ENCODE measurements at places on chromosomes 16 and 17.
A peak's percentile ranks its signal among the peaks of the same experiment; 100 is the strongest.

DNA sequence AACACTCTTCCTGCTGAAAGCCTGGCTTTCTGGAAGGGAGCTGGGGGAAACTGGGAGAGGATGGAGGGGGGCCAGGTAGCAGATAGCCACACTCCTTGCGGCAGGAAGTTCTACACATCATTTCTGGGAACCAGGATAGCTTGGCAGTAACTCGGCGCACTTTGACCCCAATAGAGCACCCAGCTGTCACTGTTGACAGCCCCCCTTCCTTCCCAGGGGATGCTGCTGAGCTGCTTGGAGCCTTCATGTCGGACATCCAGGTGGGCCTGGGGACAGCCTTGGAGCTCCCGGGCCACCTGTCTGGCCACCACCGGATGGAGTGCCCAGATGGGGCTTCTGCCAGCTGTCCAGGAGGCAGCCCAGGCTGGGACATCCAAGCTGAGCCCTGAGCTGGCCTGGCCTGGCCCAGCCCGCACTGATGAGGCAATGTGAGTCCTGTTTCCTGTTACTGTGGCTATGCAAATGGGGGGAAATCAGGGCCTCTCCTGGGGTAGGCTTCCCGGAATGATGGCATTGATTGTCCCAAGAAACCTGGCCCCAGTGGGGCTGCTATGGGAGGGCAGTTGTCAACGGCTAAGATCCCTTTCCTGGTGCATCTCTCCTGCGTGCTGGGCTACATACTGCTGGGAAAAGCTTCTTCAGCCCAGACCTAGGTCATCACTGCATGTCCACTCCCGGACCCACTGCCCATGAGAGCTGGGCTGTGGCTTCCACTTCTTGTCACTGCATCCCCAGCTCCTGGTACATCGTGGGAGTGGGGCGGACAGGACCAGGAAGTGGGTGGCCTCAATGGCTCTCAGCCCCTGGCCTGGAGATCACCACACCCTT is 50.0 kb downstream of the SOCS1 start:
- no peak for DNase-seq

DNA sequence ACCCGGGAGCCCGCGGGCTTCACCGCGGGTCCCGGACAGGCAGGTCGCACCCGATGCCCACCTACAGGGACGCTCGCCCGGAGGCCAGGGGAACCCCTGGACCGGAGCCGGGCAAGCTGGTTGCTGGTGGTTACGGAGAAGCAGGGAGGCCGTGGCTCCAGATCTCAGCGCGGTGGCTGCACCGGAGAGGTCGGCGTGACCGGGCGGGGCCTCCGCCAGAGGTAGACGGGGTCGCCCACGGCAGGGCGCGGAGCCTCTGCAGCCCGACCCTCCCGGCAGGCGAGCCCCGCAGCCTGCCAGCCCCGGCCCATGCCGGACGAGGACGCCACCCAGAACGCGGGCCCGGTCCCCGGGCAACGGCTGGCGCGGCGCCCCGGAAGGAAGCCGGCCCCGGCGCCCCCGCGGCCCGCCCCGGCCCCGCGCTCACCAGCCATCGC is 341 bp downstream of the PCYT2 start:
- no peak for DNase-seq

- DNase-seq = no peak
Measured at GRCh38 chr16:28902909-28903308, 22.1 kb downstream of the RABEP2 start.

- no peak for DNase-seq
Measured at GRCh38 chr16:89116341-89117226, 22.9 kb downstream of the ACSF3 start.

- DNase-seq = peak; percentile 19
Measured at GRCh38 chr17:48011405-48012150, 26.0 kb downstream of the COPZ2 start.

GRCh38 chr17:34378664-34379101 is 15.7 kb upstream of the CCL1 start:
- DNase-seq = peak; percentile 44

DNA sequence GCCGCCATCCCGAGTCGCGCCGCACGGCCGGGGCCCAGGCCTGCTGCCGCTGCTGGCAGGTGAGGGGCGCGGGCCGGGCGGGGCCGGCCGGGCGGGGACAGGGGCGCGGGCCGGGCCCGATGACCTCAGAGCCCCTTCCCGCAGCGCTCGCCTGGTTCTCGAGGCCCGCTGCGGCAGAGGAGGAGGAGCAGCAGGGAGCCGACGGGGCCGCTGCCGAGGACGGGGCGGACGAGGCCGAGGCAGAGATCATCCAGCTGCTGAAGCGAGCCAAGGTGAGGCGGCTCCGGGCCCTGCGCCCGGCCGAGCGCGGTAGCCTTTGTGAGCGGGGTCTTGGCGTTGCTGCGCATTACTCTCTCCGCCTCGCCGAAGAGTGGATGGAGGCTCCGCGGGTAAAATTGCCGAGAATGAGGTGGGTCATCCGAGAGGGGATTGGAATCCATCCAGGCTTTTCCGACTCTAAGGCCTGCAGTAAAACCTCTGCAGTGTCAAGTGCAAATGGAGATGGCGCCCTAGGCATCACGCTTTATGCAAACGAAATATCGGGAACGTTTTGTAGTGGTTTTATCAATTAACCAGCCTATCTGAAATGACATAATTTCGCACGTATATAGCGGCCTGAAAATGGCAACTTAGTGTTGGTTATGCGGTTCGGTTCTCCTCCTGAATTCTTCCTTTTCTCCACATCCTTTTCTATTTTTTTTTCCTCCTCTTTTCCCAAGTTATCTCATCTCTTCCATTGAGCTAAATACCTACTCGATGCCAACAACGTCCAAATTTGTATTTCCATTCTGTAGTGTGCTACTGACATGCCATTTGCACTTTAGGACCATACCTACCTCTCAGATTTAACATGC is 577 bp downstream of the TTC19 start:
- no peak for DNase-seq

- DNase-seq = no peak
Measured at GRCh38 chr16:24966031-24966430, 49.1 kb downstream of the ARHGAP17 start.

DNA sequence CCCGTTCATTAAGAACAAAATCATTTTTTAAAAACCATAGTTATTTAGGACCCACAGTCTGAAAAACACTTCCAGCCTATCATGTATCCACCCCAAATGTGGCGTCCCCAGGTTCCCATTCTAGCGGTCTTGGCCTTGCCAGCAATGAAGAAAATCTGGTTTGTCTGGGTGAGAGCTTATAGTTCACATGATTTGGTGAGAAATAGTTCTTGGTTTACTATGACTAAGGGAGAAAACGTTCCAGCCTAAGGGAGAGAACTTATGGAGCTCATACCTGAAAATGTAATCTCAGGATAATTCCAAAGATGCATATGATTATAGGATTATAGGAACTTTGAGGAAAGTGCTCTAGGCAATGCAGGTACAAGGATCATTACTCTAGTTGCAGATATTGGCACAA is 4.8 kb downstream of the MARVELD3 start:
- DNase-seq = no peak

DNA sequence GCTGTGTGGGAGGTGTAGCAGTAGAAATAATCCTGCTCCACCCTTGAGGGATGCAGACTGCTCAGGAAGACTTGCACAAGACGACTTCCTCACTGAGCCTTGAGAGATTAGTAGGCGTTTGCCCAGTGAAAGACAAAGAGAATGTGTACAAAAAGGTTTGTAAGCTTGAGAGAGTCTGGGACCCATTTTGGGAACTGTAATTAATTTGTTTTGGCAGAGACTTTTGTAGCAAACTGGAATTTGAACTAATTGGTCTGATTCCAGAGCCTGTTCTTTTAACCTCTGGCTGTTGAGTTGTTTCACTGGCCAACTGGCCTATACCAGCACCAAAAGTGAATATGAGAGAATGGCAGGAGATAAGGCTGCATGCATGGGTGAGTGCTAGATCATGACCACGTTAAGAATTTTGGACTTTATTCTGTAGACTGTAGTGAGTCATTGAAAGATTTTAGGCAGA is 75.5 kb downstream of the AATF start:
- DNase-seq = no peak

DNA sequence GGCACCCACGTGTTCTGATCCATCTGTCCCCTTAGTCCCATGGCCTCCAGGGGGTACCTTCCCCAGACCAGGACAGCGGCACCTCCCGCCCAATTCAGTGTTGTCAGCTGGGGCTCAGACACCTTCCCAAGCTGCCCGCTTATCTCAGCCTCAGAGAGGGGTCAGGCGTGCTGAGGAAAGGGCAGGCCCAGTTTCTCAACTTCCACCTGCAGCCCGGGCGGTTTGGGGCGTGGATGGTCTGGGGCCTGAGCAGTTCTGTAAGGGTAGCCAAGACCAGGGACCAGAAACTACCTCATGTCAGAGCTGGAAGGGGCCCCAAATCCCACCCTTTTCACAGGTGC is 5.1 kb downstream of the PLCD3 start:
- DNase-seq = no peak

DNA sequence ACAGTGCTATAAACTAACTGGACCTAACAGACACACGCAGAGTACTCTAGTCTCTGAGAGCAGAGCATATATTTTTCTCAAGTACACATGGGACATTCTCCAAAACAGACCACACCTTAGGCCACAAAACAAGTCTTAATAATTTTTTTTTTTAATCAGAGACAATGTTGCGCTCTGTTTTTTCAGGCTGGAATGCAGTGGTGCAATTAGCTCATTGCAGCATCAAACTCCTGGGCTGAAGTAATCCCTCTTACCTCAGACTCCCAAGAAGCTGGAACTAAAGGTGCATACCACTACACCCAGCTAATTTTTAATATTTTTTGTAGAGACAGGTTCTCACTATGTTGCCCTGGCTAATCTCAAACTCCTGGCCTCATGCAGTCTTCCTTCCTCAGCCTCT is 37.7 kb downstream of the ULK2 start:
- DNase-seq = no peak

DNA sequence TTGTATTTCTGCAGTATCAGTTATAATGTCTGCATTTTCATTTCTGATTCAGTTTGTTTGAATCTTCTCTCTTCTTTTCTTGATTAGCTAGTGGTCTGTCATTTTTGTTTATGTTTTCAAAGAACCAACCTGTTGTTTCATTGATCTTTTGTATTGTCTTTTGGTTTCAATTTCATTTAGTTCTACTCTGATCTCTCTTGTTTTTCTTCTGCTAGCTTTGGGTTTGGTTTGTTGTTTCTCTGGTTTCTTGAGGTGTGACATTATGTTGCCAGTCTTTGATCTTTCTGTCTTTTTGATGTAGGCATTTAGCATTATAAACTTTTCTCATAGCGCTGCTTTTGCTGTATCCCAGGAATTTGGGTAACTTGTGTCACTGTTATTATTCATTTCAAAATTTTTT is 107.2 kb downstream of the PHKB start:
- DNase-seq = no peak

DNA sequence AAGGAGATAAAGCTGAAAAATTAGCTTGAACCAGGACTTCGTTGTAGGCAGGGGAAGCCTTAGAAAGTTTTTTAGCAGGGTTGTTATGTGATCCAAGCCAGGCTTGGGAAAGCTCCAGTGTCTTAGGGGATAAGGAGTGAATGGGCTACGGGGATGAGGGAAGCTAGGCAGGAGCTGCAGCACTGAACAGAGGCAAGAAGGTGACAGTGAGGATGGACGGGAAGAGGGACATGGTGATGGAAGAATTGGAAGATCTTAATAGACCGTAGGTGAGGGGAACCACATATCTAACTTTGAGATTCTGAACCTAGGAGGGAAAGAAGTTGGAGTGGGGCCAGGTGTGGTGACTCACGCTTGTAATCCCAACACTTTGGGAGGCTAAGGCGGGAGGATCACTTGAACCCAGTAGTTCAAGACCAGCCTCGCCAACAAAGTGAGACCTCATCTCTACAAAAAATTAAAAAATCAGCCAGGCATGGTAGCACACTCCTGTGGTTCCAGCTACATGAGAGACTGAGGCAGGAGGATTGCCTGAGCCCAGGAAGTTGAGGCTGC is 3.2 kb downstream of the RHBDL3 start:
- DNase-seq = no peak

DNA sequence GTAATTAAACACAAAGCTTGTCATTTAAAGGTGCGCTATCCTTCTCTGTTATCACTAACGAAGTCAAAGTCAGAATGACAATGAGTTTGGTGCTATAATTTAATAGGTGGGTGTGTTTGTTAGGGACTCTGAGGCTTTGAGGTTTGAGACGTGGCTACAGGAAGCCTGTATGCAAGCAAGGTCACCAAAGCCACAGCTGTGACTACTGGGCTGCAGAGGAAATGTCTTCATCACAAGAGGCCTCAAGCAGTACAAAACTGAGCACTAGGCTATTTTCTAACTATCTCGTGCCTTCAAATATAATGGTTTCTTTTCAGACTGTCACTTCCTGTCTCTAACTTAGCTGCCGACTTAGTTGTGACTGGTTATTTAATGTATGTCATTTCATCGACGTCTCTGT is 141.2 kb downstream of the AATF start:
- DNase-seq = peak; percentile 11

DNA sequence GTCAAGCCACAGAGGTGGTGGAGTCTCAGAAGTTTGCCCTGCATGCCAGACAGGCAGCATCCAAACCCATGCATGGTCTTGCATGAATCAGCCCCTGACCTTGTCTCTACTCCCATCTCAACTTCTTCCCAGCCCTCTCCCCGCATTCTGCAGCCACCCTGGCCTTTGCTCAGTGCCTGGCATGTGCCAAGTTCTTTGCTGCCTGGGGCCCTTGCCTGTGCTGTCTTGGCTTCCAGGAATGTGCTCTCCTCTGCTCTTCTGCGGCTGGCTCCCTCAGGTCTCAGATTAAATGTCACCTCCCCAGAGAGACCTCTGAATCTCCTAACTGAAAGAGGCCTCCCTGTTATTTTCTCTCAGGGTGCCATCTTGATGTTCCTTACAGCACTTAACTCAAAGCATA is 17.6 kb downstream of the DRC3 start:
- no peak for DNase-seq

- no peak for DNase-seq
Measured at GRCh38 chr17:80381416-80381923, 33.5 kb upstream of the ENDOV start.

DNA sequence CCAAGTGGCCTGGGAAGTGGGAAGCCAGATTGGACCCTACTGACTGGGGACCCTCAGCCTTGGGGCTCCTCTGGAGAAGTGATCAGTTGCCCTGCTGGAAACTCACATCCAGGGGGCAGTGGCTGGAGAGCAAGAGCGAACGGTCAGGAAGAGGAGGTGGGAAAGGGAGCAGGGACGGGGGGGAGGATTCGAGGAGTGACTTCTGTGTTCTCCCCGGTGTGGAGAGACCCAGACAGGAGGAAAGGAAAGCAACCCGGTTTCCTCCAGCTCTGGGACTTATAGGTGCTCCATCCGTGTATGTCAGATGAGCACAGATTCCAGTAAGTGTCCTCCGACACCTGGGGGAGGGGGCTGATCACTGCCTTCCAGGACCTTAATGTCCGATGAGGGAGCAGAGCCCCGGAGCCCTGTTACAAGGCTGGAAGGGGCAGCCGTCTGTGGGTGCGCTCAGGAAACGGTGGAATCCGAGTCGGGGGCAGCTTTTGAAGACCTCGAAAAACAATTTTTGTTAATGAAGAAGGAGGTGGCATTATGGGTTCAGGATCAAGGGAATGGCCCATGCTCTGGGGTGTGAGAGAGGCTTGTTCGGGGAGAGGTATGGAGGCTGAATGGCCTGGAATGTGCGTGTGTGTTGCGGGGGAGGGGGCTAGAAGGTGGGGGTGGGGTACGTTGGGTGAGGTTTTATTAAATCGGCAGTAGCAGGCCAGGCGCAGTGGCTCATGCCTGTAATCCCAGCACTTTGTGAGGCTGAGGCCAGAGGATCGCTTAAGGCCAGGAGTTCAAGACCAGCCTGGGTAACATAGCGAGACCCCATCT is 34.8 kb upstream of the NDRG4 start:
- no peak for DNase-seq
